ENCODE measurements at places on chromosomes 6 and 20.

DNA sequence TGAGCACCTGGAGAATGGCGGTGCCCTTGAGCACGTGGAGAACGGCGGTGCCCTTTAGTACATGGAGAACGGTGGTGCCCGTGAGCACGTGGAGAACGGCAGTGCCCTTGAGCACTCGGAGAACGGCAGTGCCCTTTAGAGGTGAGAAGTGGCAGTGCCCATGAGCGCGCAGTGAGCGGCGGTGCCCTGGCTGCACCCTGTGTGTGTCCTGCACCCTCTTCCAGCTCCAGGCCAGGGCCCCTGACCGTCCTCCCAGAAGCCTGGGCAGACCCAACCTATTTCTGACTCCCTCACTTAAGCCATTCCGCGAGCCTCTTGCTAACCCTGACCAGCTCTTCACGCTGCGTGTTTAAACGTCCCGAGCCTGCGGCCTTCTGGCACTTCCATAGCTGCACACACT, 151.3 kb downstream of the DLL1 start:
- no peak for DNase-seq

DNA sequence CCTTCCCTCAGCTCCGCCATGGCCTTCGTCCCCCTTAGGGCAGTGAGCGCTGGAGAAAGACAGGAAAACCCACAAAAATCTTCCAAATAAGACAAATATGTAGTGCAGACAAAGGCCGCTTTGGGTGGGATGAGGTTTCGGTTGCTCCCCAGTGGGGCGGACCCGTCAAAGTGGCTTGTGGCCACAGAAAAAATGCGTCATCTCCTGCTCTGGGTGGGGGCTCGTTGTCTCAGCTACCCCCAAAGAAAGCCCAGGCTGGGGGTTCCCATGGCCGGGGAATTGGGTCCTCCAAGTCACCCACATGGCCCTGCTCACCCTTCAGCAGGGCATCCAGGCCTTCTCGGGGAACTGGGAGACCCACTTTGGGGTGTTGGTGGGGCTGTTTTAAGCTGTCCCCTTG, 21.9 kb upstream of the SCUBE3 start:
- DNase-seq = no peak

DNA sequence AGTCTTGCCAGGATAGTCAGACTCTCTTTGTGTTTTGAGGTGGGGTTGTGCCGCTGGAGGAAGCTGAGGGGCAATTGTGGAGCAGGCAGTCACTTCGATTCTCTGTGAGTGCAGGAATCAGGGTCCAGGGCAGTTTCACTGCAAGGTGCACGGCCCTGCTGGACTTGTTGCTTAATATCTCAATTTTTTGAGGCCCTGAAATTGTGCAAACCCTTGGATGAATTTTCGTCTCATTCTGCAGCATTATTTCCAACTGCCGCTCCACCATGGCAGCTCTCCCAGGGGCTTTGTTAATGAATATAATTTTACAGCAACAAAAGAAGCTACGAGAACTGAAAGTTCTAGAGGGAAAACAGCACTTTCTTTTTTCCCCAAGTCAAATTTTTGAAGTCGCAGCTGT, 531.9 kb downstream of the QKI start:
- DNase-seq = no peak

GRCh38 chr6:166279393-166279679, 28.9 kb downstream of the PRR18 start:
- no peak for DNase-seq

- DNase-seq = no peak
Observed at GRCh38 chr6:4864519-4864918, 88.3 kb downstream of the CDYL start.

GRCh38 chr6:154350293-154350692, 6.3 kb downstream of the IPCEF1 start:
- no peak for DNase-seq

- DNase-seq = no peak
Observed at GRCh38 chr6:56756219-56756789, 113.6 kb upstream of the DST start.

GRCh38 chr6:93210908-93211307, 208.5 kb downstream of the EPHA7 start:
- DNase-seq = no peak

DNA sequence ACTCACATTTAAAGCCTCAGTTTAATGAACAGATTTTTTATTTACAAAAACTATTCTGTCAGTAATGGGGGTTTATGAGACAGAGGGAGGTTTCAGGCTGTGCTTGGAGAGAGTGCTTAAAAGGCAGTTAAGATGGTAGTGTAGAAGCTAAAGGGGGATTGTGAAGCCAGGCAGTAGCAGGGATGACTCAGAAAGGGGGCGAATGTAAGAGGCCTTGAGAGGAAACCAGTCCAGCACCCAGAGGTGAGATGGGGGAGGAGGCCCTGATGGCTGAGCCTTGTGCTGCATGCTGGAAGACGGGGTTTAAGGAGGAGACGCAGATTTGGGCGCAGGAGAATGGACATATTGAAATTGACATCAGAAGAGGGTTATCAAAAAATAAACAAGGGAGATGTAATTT, 6.6 kb upstream of the SERPINB9 start:
- DNase-seq = no peak

DNA sequence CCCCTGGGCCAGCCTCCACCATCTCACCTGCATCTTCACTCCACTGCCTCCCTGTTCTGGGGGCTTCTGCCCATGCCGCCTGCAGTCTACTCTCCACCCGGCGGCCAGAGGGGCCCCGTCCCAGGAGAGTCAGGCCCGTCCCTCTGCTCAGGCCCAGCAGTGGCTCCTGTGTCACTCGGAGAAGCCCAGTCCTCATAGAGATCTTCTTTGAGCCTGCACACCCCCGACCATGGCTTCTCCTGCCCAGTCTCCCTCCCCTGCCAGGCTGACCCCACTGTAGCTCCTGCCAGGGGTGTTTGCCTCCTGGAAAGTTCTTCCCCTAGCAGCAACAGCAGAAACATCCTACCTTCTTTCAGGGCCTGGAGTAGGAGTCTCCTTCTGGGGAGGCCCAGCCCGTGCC, 22.2 kb upstream of the NOL4L start:
- DNase-seq = no peak

DNA sequence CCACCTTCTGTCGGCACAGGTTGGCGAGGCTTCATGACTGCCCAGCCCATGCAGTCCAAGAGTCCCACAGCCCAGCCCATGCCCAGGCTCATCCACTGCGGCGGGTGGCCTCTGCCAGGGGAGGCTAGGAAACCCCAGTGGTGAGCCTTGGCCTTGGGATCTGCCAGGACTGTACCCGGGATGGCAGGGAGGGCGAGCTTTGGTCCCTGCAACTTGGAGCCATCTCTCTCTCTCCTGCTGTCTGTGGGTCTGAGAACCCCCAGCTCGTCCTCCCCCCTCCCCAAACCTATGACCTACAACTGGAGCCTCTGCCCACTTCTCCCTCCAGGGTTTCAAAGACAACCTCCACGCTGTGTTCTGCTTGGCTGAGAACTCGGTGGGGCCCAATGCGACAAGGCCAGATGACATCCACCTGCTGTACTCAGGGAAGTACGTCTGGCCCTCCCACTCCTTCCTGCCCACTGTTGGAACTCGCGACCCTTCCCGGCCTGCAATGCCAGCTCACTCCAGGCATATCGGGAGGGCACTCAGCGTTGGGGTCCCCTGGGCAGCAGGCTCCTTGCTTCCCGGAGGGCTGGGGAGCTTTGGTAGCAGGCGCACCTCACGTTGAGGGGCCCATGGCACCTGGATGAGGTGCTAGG, 19.7 kb downstream of the NPEPL1 start:
- no peak for DNase-seq

GRCh38 chr6:57130661-57131177, 40.7 kb downstream of the ZNF451 start:
- no peak for DNase-seq

GRCh38 chr20:58470336-58471192, 44.6 kb downstream of the APCDD1L start:
- DNase-seq = no peak

DNA sequence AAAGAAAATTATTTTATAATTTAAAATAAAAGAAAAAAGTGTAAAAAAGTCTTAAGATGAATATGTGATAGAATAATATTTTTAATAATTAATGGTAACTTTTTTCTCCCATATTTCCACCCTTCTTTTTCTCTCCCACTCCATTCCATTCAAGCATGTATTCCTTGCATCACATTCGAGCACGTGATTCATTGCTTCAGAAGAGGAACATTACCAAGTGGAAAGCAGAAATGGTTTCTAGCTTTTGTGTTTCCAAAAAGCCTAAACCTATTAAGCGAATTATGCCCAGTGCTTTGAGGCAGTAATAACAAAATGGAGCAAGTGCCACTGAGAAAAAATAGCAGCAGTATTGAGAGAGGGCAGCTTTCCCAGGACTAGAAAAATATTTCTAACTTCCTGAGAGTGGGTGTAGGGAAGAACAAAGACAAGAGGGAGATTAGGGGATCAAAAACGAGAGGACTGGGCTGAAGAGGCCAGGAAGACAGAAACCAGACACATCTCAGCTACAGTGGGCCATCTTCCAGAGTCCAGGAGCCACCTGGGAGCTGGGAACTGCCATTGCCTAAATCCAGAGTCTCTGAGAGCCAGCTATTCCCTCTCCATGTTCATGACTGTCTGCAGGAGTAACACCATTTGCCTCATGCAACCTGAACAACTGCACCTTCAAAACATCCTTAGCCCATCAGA, 15.0 kb upstream of the AKIRIN2 start:
- no peak for DNase-seq

GRCh38 chr6:116411284-116411623, 40.5 kb downstream of the DSE start:
- DNase-seq = no peak

DNA sequence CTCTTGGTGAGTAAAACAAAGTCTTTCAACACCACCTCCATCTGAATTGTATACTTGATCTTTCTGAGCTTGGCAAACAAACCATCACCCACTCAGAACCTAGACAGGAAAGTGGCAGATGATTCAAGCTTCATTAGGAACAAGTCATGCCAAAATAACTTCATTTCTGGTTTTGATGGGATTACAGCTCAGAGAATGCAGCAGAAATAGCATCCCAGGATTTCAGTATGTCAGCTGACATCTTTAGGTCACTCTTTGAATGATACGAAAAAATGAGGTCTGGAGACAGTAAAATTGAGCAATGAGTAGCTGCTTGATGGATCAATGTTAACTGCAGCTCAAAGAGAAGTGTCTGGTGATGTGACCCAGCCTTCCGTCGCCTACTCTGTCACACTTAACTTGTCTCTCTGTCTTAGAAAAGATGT, 92.4 kb downstream of the GJA10 start:
- no peak for DNase-seq

DNA sequence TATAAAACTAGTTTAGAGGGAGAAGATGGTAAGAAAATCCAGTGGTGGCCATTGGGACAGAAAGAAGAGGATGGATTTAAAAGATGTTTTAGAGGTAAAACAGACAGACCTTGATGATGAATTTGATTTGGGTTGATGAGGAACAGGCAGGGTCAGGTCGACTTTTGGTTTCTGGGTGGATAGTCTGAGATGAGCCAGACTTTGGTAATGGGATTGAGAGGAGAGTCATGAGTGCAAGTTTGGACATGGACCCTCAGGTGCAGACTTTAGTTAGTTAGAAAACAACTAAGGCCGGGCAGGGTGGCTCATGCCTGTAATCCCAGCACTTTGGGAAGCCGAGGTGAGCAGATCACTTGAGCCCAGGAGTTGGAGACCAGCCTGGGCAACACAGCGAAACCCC, 257.9 kb downstream of the MAFB start:
- DNase-seq = no peak

GRCh38 chr6:145141572-145141971, 593.7 kb downstream of the EPM2A start:
- no peak for DNase-seq

- no peak for DNase-seq
Observed at GRCh38 chr6:125154118-125154760, 666 bp downstream of the TPD52L1 start.

GRCh38 chr20:63497946-63498935, 642 bp downstream of the EEF1A2 start:
- DNase-seq = no peak

DNA sequence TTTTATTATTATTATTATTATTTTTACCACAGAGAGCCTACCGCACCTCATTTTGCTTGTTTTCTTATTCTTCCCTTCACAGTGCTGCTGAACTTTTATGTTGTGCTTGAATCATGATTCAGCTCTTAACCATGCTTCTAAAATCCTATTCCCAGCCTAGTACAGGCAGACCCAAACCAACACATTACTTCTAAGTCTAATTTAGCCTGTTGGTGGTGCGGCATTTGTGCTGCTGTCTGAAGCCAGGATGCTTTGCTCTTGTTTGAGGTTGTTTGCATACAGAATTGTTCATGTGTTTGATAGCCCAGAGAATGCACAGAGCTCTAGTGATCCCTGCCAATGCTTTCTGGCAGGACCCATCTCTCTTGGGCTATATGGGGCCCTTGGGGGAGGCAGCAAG, 213.5 kb upstream of the KCNG1 start:
- no peak for DNase-seq

DNA sequence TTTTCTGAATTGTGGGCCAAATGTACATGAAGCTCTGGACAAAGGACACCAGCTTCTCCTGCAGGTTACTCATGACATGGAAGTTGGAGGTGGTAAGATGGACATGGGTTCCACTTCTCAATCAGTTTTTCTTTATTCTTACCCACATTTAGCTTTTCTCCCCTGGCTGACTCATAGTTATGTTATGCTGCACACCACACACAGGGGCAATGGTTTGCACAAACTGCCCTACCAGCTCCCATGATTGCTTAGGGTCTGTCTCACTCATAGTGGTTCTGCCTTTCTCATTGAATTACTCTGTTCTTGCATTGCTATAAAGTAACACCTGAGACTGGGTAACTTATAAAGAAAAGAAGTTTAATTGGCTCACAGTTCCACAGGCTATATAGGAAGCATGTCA, 4.5 kb upstream of the CD109 start:
- no peak for DNase-seq

DNA sequence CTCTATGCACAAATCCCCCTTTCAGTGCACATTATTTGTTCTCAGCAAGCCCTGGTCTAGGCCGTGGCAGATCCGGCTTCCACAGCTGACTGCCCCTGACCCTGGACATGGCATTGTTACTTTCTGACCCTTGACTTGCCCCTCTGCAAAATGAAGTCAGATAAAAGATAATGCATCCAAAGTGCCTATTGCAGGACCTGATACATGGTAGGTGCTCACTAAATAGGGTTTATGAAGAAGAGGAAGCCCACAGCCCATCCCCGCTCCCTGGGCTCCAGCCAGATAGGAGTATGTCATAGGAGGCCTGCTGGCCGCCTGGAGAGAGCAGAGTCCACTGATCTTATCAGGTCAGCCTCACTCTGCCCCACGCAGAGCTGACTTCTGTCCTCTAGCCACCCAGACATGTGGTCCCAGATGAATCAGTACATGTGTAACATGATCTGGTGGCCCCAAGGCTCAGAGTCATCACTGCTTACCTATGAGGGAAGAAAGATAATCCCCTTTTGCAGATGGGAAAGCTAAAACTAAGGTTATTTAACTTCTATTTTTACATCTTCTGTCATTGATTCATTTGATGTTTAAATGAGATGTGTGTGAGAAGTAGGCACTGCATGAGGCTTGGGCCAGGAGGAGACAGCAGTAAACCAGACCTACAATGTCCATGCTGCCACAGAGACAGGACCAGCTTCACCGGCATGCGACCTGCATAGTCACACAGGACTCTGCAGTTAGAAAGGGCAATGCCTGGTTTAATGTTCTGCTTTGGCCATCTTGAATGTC, 20.4 kb downstream of the MAFB start:
- DNase-seq = no peak

GRCh38 chr6:27275025-27275956, 27.8 kb downstream of the PRSS16 start:
- no peak for DNase-seq
